A549 treated with Mapracorat at 1 μM for 4 hours (cell line): ENCODE measurements at places on chromosomes 12 and 14. TPM values are rescaled to one million over a fixed set of nuclear protein-coding genes. Genes with fewer than 3 reads are reported as not detected.

Gene RIMBP2
- 0.05 TPM in 1 of 5 replicates, not detected in the others for total RNA-seq

Gene ADAM20
- total RNA-seq = not detected in 5 replicates

Gene OVCH1
- not detected in 5 replicates for total RNA-seq

Gene USP44
- total RNA-seq = 0.06 to 0.20 TPM (median 0.13 TPM) in 3 of 5 replicates, not detected in the others

Gene CLECL1
- total RNA-seq = not detected in 5 replicates

Gene NOS1
- 0.30 to 0.58 TPM (median 0.49 TPM) in 5 replicates for total RNA-seq

Gene CCDC60
- total RNA-seq = not detected in 5 replicates

Gene MUCL1
- not detected in 5 replicates for total RNA-seq

Gene GLIPR1L1
- not detected in 5 replicates for total RNA-seq

Gene SLC6A13
- 0.17 to 0.36 TPM (median 0.28 TPM) in 5 replicates for total RNA-seq

Gene AMDHD1
- 2.1 to 3.0 TPM (median 2.3 TPM) in 5 replicates for total RNA-seq

Gene FGF6
- total RNA-seq = not detected in 5 replicates

Gene EXOC3L4
- total RNA-seq = 1.3 to 3.3 TPM (median 1.4 TPM) in 5 replicates

Gene TAS2R13
- not detected in 5 replicates for total RNA-seq

Gene LRR1
- 43.8 to 52.9 TPM (median 49.2 TPM) in 5 replicates for total RNA-seq
